ENCODE measurements at places on chromosomes 2 and 18.
A peak's percentile ranks its signal among the peaks of the same experiment; 100 is the strongest.

DNA sequence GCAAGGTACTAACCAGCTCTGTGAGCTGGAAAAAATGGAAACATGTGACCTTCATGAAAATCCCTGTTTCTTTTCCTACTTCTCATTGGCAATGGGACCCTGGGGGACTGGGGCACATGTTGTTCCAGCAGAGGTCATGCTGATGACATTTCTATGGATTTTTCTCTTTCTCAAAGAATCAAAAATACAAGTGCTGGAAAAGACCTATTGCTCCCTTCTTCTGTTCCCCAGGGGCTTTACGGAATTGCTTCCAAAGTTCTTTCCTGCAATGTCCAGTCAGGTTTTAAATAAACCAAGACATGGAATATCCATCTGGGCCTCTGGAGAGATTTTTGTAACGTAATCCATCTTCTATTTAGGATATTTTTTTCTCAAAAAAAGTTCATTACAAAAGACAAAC is 1006.1 kb upstream of the CELF4 start:
- DNase-seq = peak; percentile 67

- DNase-seq = no peak
Measured at GRCh38 chr2:239241431-239241960, 159.3 kb downstream of the HDAC4 start.

GRCh38 chr18:37574113-37574512 is 8.5 kb upstream of the CELF4 start:
- DNase-seq = peak; percentile 16

DNA sequence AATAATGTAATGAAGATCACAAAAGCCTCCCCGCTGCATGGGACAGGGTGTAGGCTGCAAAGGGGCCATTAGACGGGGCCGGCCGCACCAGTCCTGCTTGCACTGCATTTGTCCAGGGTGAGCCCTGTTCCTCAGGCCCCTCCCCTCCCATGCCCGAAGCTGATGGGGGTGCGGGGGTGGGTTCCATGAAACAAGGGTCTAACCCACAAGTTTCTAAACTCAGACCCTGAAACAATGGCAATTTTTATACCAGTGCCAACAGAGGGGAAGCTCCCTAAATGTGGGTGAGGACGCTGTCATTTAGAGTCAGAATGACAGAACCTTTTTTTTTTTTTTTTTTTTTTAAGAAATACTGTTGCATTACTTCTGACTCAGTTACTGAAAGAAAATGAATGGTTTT is 39.7 kb downstream of the HS6ST1 start:
- DNase-seq = no peak

DNA sequence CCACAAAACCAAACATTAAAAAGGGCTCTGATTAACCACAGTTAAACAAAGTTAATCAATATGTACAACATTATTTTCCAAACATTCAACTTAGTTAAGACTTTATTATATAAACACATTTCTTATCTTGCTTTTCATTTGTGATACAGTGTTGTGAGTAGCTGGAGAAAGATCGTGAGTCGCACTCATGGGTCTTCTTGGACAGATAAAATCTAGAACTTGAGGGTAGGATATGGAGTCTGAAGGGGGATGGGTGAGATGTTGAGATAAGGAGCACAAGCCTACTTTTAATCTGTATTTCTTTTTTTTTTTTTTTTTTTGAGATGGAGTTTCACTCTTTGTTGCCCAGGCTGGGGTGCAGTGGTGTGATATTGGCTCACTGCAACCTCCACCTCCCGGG is 22.6 kb upstream of the TMEM214 start:
- no peak for DNase-seq

- no peak for DNase-seq
Measured at GRCh38 chr2:231900972-231901371, 25.2 kb downstream of the NPPC start.

DNA sequence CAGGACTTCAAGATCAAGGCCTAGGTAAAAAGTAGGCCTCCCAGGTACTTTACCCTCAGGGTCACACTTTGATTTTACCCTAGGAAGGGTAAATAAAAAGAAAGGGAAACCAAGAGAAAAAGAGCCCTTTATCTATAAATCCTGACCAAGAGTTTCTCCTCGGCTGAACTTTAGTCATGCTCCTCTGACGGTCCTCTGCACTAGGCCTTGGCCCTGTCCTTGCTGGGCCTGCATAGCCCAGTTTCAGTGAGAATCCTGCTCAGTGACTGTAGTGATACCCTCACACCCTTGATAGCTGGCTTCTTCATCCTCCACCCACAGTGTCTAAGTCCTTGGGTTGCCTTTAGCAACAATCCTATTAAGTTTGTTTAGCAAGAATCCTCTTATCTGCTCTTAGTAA is 20.5 kb upstream of the ITSN2 start:
- no peak for DNase-seq

DNA sequence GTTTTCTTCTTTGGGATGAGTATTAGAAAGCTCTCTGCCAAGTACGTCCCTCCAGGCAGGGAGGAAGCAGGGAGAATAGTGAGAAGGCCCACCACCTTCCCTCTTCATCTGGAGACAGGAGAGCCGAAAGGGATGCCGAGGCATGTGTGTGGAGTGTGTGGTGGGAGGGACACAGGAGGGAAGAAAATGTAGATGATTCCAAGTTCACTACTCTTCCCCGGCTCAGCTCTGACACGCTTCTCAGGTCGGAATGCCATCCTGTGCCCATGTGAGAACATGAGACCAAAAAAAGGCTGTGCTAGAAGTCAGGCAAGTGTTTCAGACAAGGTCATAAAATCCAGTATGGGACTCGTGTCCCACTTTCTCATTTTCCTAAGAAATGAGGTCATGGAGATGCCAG is 47.4 kb downstream of the GYPC start:
- no peak for DNase-seq

DNA sequence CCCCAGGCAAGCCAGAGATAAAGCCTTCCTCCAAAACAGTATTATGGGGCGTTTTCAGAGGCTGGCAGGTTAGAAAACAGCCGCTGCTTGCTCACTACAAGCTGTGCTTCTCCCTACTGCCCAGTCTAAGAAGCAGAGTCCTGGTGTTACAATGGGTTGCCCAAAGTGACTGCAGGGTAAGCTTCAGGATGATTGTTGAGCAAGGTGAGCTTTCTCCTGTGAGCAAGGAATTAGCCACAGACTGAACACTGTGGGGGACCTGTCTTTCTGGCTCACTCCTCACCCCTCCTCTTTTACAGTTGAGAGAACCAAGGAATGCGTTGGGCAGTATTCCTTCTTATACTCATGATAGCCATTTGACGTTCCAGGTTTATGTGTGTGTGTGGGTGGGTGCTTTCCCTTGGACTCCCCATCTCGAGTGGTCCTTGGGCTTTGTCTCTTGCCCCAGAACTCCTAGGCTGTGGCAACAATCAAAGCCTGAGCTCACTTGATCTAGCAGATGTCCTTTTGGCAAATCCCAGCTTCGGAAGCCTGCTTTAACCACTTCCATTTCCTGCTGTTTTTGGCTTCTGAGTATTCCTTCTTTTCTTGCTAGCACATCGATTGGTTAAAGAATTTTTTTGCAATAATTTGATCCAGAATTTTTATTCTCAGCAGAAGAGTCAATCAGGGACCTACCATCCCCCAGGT is 47.5 kb downstream of the KDM3A start:
- DNase-seq = no peak

DNA sequence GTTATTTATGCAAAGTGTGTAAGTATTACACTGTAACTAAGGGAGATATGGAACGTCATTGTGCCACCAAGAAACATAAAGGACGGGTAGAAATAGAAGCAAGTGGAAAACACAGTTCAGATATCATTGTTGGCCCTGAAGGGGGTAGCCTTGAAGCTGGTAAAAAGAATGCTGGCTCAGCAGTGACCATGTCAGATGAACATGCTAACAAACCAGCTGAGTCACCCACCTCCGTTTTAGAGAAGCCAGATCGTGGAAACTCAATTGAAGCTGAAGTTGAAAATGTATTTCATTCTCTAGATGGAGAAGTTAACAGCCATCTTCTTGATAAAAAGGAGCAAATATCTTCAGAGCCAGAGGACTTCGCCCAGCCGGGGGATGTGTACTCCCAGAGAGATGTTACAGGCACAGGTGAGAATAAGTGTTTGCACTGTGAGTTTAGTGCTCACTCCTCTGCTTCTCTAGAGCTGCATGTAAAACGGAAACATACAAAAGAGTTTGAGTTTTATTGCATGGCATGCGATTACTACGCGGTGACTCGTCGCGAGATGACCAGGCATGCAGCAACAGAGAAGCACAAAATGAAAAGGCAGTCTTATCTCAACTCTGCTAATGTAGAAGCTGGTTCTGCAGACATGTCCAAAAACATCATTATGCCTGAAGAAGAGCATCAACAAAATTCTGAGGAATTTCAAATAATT is 36.1 kb downstream of the ZNF407 start:
- no peak for DNase-seq

GRCh38 chr18:49400398-49401072 is 59.9 kb downstream of the DYM start:
- DNase-seq = no peak

- DNase-seq = no peak
Measured at GRCh38 chr2:223537115-223537514, 65.0 kb downstream of the SCG2 start.

- DNase-seq = no peak
Measured at GRCh38 chr2:12587228-12587627, 129.5 kb upstream of the TRIB2 start.

DNA sequence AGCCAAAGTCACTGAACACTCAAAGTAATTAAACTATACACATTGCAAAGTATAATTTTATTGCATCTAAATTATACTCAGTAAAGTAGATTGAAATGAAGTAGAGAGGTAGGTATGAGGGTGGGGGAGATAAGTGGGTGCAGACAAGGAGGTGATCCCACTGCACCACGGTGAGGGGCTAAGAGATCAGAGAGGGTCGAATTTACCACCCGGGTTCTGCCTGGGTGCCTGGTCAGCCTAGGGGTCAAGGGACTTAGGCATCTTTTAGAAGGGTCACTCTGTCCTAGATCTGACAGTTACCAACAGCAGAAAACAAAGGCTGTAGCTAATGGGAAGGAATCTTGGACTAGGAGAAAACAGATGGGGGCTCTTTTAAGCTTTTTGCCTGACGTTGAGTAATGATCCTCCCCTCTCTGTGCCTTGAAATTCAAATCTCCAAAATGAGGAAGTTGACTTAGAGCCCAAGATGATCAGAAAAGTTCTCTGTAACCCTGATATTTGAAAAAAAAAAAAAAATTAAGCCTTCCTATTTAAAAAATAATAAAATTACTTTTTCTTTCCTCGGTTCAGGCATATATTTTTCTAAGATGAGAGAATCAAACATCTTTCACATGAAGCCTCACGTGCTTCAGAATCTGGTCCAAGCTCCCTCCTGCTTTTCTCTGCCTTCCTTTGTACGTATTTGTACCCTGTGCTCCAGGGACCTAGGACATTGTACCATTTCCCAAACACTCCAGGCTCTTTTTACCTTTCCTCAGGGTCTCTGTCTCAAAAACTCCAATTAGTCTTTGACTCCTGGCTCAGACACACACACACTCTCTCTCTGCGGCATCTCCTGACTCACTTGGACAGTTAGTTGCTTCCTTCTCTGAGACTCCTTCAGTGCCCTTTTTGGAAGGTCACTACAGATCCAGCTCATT is 353.9 kb downstream of the CYRIA start:
- DNase-seq = no peak

DNA sequence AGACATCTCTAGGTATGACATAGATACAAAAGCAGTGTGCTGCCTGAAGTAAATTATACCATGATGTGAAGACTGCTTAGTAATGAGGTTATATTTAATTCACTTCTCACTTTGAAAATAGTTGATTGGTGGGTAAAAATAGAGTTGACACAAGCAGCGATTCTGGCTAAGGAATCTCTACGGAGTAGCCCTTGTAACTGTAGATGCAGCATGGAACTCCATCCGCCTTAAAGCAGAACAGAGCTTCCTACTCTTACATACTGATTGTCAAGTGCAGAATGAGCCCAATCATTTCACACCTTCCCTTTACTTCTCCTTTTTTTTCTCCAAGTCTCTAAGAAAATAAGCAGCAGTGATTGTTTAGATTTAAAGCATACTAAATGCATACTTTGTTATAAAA is 1594.6 kb upstream of the SLC39A10 start:
- DNase-seq = no peak

GRCh38 chr2:103616891-103617290 is 855.1 kb downstream of the TMEM182 start:
- DNase-seq = no peak

DNA sequence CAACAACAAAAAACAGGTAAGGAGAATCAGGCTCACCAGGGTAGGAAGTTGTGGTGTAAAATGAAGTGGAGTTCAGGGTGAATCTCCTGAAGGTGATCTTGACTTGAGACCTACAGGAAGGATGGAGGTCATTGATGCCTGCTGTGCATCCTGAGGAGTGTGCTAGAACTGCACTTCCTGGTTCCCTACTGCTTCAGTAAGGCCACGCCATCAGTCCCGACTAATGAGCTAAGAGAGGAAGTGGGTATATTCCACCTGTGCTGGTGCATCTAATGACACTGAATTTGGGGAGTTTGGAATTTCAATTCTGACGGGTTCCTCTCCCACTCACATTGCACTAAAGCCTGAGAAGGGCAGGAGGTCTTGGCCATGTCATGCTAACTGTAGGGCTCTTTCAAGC is 349.3 kb upstream of the SLC14A2 start:
- DNase-seq = no peak

DNA sequence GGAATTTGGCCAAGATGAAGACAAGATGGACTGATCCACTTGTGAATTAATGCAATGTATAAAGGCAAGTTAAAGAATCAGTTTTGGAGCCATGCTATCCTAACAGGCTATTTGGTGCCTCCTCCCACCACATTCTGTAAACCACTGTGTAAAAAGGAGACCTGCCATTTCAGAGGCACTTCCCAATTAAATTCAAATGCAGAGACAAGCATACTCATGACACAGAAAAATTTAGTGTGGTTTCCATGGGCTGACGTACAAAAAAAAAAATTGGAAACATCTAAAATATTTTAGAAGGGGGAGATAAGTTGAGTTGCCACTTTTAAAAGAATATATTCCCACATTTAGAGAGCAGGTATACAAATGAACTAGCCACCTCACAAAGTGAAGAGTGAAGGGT is 112.1 kb downstream of the TCF4 start:
- DNase-seq = no peak

GRCh38 chr2:70633508-70633907 is 79.9 kb upstream of the TGFA start:
- no peak for DNase-seq

GRCh38 chr2:209719034-209719433 is 52.6 kb upstream of the UNC80 start:
- no peak for DNase-seq

GRCh38 chr2:184637781-184638180 is 39.5 kb downstream of the ZNF804A start:
- DNase-seq = no peak

DNA sequence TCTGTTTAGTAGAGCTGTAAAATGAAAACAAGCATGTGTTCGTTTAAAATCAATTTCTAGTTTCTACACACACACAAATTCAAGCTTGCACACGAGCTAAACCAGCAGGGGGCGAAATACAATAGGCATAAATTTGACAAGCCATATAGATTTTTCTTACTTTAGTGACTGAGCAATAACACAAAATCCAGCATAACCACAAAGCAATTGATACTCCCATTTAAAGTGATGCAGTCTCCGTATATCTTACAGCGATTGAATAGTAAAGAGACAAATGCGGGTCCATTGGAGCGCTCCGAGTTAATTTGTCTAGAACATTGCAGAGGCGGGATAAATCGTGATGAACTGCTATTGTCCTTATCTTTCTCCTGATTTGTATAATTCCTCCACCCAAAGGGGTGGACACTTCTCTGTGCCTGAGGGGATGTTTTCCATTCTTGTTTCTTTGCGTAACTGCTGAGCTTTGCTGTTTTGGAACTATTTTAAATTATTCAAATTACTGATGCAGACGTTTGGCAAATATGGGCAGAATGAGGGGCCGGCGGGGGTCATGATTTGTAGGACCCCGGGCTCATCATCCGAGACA is 1.2 kb upstream of the AFTPH start:
- DNase-seq = peak; percentile 82
